Epithelial cell of umbilical artery (primary cell): ENCODE measurements at places on chromosomes 7 and 10. TPM values are rescaled to one million over a fixed set of nuclear protein-coding genes. Genes with fewer than 3 reads are reported as not detected.

Gene SHOC2
- total RNA-seq, result 43.5 and 56.5 TPM in 2 replicates

Gene LSM8
- 36.8 and 52.9 TPM in 2 replicates for total RNA-seq

Gene LLCFC1
- not detected in 2 replicates for total RNA-seq

Gene MORN4
- total RNA-seq, result 2.3 and 9.1 TPM in 2 replicates

Gene CADPS2
- total RNA-seq, result 41.9 and 47.7 TPM in 2 replicates

Gene CYP3A5
- total RNA-seq, result not detected in 2 replicates

Gene KIF5B
- 200 and 203 TPM in 2 replicates for total RNA-seq

Gene NUDT13
- 0.97 and 1.1 TPM in 2 replicates for total RNA-seq

Gene WAC
- 35.1 and 58.2 TPM in 2 replicates for total RNA-seq
